Dermis microvascular lymphatic vessel endothelial cell (primary cell): ENCODE measurements at places on chromosomes 13 and 19.

- no peak for DNase-seq
Measured at GRCh38 chr19:29545866-29546582, 20.2 kb downstream of the VSTM2B start.

DNA sequence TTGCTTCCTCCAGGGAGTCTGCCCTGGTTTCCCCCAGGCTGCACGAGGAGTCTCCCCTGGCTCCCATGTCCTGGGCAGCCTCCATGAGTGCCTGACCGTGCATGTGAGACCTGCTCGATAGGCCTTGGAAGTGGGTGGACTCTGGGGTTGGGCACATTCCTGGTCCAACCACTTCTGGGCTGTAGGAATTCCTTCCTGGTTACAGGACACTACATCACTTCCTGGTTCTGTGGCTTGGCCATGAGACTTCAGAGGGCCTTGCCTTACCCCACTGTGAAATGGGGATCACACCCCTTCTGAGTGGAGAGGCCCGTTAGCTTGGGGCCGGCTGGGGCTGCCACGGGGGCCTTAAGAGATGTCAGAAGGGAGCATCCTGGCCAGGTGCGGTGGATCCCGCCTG lies 4.0 kb upstream of the ZNF628 start:
- no peak for DNase-seq

GRCh38 chr13:113548171-113548641 lies 36.3 kb upstream of the TFDP1 start:
- DNase-seq: no peak

DNA sequence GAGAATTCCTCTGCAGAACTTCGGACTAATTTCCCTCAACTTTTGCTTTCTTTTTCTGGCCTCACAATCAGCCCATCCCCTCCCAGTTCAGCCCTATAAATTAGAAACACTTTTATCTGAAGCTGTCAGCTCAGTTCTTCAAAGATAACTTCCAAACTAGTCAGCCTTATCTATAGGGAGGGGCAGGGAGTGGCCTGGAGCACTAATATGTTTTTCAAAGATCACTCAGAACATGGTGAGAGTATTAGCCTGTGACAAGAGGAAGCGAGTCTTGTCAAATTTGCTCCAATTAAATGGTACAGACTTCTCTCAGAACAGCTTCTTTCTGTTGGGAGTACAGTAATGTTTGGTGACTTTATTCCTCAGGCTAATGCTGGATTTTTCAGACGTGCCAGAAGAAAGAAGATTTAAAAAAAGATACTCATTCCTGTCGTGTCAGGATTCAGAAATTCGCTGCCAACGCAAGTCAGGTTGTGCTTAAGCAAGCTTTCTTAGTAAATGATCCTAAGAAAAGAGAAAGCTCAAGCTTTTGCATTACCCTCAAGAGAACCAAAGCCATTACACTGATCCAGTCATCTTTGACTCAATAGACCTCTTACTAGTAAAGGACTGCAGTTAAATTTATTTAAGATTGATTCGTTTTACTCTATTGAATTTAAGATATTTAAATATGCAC lies 1033.6 kb downstream of the SLITRK5 start:
- DNase-seq: no peak

DNA sequence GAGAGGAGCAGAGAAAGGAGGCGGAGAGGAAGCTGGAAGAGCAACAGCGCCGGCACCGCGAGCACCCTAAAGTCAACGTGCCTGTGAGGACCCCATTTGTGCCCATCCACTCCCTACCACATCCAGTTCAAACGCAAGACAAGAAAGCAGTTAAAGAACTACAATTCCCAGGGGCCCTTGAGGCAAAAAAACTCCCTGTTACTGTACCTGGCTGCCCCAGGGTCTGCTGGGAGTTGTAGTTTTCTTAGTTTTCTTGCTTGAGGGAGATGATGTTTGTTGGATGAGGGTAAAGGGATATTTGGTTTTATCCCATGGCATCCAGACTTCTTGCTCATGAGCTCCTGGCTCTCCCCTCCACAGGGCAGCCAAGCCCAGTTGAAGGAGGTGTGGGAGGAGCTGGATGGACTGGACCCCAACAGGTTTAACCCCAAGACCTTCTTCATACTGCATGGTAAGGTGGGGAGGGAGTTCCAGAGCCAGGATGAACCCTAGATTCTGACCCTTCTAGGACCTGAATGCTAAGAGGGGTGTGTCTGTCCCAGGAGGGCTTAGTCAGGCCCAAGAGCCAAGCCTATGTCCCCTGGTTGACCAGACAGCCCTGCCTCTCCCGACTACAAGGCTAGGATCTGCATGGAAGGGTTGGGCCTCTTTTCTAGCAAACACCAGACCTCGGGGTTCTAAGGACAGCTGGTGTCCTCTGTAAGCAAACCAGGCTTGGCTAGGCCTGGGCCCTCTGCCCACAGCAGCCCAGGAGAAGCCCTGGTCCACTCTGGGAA lies 13.2 kb downstream of the NUCB1 start:
- DNase-seq: no peak

GRCh38 chr13:99665711-99666110 lies 164.4 kb downstream of the TM9SF2 start:
- DNase-seq: no peak

- peak; percentile 75 for DNase-seq
Measured at GRCh38 chr13:46296115-46296822, 84.5 kb downstream of the LRRC63 start.

- no peak for DNase-seq
Measured at GRCh38 chr19:53908106-53908934, 758 bp upstream of the CACNG7 start.

- no peak for DNase-seq
Measured at GRCh38 chr13:90500569-90500968, 846.9 kb upstream of the MIR17HG start.
